ENCODE measurements at places on chromosomes 12 and 14. TPM values are rescaled to one million over a fixed set of nuclear protein-coding genes. Genes with fewer than 3 reads are reported as not detected.

Gene OAS1
- polyA plus RNA-seq = 1.9 TPM

Gene CLEC6A
- not detected for polyA plus RNA-seq

Gene CLEC4A
- not detected for polyA plus RNA-seq

Gene MYO1H
- 0.40 TPM for polyA plus RNA-seq

Gene SPTSSA
- polyA plus RNA-seq = 30.0 TPM

Gene RAB35
- 26.3 TPM for polyA plus RNA-seq

Gene HNF1A
- polyA plus RNA-seq = not detected

Gene NEMP1
- polyA plus RNA-seq = 150 TPM

Gene CRIP2
- polyA plus RNA-seq = not detected

Gene OTOGL
- 0.74 TPM for polyA plus RNA-seq

Gene NR1H4
- polyA plus RNA-seq = 6.7 TPM

Gene FAIM2
- polyA plus RNA-seq = 9.5 TPM

Gene PIWIL1
- polyA plus RNA-seq = 0.04 TPM

All from muscle of arm (tissue), 14 donors.